ENCODE measurements at places on chromosomes 3 and 15.

- no peak for DNase-seq
Measured at GRCh38 chr3:54235998-54236397, 113.6 kb downstream of the CACNA2D3 start.

DNA sequence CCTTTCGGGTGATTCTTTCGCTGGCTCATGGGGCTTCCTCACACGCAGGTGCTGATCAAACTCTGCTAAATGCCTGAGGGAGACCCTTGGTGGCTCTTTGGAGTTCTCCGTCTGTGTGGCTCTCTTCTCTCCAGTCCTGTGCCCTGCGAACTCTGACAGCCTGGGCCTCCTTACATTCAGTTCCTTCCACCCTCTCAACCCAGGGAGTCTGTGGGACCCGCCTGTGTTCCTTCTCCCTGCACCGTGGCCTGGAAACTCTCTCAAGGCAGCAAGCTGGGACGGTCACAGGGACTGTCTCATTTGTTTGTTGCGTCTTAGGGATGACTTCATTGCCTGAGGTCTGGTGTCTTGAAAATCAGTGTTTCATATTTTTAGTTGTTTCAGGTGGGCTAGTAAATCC, 37.0 kb upstream of the CORO2B start:
- DNase-seq = no peak

- DNase-seq = no peak
Measured at GRCh38 chr3:150174179-150174578, 203.5 kb upstream of the PFN2 start.

GRCh38 chr3:141432904-141433303, 53.9 kb upstream of the RASA2 start:
- no peak for DNase-seq

DNA sequence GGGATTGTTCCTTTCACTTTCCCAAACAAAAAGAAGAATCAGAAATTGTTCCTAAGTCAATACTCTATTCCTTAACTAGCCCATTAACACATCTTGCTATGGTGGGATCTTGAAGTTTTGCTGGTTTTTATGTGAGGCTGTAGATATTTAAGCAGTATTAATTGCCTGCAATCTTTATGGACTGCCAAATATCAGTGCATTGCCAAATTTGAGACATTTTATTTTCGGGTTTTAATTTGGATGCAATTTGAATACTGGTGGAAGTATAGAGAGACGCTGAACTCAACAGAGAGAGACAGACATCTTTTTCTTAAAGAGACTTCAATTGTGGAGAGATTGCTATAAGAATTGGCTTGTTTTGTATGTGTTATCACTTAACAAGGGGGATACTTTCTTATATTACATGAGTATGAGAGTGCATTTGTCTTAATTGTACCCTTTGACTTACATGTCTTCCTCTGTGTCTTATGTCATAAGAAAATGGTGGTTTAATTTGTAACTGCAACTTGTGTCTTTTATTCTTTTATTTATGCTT, 10.0 kb downstream of the CADM2 start:
- no peak for DNase-seq
